ENCODE measurements at places on chromosomes 3 and 15.

DNA sequence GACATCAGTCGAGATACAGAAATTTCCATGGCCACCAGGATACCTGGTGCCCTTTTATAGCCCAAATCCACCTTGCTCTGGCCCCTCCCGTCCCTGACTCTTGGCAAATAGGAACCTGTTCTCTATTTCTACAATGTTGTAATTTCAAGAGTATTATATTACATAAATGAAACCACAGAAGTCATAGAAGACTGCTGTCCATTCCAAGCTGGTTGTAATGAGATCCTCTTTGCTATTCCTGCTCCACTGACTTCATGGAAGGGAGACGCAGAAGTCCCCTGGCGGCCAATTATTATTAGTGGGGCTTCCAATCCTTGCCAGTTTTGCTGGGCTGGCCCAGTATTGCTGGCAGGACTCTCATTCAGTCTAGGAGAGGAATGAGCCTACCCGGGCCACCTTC lies 26.6 kb downstream of the DCP1A start:
- DNase-seq: no peak

DNA sequence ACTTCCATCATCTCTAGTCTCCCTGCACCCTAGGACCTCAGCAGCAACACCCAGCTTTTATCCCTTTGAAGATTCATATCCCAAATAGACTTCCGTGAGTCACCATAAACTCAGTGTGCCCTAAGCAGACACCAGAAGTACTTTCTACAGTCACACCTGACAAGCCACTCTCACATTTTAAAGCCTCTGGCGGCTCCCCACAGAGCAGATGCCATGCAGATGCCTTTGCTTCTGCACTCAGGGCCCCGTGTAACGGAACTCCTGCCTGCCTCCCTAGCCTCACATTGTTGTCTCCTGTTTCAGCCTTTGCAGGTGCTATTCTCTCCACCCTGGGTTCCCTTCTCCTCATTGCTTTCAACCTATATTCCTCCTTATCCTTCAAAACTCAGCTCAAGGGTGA lies 155.5 kb upstream of the SLC24A5 start:
- DNase-seq: no peak

GRCh38 chr3:126358038-126358815 lies 1.0 kb upstream of the KLF15 start:
- DNase-seq: peak; percentile 63

DNA sequence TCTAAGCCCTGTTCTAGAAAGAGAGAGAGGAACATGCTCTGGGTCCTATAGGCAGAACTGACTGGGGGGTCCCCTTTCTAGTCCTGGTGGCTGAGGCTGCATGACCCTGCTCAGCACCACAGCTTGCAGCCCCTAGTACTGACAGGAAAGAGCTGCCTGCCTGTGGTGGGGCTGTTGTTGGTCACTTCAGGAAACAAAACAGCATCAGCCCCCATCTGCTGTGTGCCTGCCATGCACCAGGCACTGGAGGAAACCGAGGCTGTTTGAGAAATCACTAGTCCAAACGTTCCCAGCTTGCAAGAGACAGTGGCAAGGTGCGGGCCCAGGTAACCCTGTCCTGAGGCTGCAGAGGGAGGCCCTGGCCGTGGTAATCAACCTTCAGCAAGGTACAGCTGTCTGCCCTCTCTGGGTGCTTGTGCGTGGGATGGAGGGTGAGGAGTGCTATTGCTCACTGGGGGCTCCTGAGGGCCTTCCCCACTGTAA lies 90.6 kb downstream of the IQSEC1 start:
- no peak for DNase-seq

DNA sequence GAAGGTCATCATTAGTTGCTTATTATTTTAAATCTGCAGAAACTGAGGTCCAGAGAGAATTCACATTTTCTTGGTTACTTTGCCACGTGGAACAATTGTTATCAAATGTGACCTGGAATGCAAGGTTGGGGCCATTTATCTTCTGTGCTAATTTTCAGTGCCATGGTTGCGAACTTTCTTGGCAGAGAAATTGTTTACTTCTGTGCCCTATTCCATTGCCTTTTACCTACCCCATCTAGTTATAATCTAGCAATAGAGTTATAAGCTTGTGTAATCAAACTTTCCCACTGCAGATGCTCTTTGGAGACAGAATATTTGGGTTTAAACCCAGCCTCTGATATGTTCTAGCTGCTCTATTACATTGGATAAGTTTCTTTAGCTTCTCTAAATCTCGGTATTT lies 242.9 kb downstream of the LPP start:
- no peak for DNase-seq

DNA sequence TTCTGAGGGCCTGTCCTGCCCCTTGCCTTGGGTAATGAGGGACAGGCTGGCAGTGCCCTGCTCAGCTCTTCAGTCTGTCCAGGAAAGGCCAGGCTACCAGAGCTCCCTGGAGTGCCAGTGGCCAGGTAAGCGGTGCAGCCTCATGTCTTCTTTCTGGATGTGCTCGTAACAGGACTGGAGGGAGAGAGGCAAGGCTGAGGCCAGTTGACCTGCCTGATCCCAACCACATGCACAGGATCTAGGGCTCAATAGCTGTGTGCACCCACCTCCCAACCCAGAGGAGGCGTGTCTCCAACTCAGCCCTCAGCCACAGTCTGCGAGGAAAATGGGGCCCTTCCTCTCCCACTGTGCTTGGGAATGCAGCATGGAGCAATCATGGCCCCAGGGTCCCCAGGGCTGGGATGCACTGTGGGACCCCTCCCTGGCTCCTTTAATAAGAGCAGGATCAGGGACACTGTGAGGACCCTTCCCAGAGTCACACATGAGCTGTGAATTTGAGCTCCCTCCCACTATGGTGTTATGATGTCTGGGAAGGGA lies 22.5 kb downstream of the ALS2CL start:
- peak; percentile 12 for DNase-seq

All from WTC11 (cell line).